NCI-H2081 treated with DMSO at 0.1 percent for 48 hours (cell line): ENCODE measurements at places on chromosomes 13 and 19.

- DNase-seq = no peak
Measured at GRCh38 chr19:1615156-1615765, 10.0 kb upstream of the UQCR11 start.

DNA sequence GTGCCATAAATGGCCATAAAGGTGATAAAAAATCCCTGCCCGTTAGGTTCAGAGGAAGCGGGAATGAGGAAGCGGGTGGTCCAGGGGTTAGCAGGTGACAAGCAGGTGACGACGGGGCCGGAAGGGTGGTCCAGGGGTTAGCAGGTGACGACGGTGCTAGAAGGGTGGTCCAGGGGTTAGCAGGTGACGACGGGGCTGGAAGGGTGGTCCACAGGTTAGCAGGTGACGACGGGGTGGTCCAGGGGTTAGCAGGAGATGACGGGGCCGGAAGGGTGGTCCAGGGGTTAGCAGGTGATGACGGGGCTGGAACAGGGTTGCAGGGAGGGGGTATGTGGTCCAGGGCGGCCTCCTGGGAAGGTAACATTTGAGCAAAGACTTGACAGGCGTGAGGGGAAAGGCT, 6.3 kb downstream of the PRSS57 start:
- DNase-seq = no peak

- DNase-seq = peak; percentile 30
Measured at GRCh38 chr19:4012092-4012974, 4.8 kb downstream of the PIAS4 start.

GRCh38 chr13:110363010-110363409, 55.9 kb downstream of the COL4A2 start:
- no peak for DNase-seq

DNA sequence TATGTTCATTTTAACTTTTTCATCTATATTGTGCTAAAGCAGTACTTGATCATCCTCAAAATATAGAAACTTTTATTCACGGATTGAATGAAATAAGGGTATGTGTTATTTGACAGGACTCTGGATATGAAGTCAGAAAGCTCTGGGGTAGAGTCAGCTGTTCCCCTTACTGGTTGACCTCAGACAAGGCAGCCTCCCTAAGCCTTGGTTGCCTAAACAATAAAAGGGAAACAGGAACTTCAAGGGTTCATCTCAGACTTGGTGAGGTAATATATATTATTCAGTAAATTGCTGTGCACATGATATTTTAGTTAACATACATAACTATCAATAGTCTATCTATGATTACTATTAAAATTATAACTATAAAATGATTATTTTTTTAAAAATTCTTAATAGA, 13.6 kb downstream of the POLR1D start:
- no peak for DNase-seq
